ENCODE measurements at places on chromosomes 5 and 9. TPM values are rescaled to one million over a fixed set of nuclear protein-coding genes. Genes with fewer than 3 reads are reported as not detected.

DNA sequence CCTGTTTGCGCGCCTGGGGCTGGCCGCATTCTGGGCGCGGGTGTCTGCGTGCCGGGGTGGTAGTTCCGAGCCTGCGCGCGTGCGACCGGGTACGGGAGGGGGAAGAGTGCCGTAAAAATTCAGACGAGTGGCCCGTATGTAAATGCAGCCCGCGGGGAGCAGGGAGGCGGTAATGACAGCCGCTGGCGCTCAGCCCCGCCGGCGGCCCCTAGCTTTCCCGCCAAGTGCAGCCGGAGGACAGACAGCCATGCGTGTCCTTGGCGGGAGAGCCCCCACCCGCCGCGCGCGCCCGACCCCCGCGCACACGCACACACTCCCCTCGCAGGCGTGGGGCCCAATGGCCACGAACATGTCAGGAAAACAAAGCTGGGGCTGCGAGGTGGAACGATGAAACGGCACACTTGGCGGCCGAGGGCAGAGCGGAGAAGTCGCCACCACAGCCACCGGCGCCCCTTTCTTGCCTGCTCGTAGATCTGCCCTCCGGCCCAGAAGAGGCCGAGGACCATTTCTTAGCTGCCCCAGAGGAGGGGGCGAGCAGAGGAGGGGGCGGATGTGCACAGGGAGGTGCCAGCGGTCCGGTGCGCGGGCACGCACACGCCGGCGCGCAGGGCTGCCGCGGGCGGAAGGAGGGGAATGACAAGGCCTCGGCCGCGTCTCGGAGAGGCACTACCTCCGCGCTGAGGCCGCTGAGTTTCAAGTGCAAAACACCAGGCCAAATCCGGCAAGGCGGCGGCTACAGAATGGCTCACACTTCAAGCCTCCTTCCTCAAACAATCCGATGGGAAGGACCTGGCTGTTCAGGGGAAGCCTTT is 208.4 kb downstream of the MEF2C start:
- peaks cover 4% of the 10 kb centered on the region for H3K36me3 ChIP-seq
- H3K27ac ChIP-seq = no peak overlapping the region
- H3K4me3 ChIP-seq = peak overlapping the region; percentile 75
- peaks cover 31% of the 10 kb centered on the region for H3K4me1 ChIP-seq

DNA sequence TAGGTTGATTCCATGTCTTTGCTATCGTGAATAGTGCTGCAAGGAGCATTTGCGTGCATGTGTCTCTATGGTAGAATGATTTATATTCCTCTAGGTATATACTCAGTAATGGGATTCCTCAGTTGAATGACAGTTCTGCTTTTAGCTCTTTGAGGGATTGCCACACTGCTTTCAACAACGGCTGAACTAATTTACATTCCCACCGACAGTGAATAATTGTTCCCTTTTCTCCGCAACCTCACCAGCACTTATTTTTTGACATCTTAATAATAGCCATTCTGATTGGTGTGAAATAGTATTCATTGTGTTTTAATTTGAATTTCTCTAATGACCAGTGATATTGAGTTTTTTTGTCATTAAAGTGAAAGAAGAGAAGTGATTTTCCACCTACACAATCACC is 18.5 kb downstream of the IFNA5 start:
- no peak for DNase-seq
- H3K4me1 ChIP-seq = no peaks in the 10 kb centered on the region
- no peak overlapping the region for H3K27ac ChIP-seq
- H3K4me3 ChIP-seq = no peak overlapping the region

DNA sequence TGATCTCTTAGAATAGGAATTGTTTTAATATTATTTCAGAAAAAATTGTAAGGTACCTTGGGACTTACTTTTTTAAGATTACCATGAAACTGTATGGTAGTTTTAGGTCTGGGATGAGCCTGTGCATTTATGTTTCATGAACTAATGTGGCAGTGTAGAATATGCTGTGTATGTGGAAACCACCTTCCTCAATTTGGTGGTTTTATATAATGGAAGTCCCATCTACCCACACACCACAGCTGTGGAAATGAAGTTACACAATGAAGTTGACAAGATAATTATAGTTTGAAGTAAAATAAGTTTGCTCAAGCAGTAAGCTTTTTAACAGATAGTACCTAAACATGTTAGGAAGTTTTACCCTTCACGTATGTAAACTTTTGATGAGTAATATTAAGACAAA is 24.4 kb downstream of the WDR36 start:
- DNase-seq = no peak
- H3K4me3 ChIP-seq = no peak overlapping the region
- no peak overlapping the region for H3K27ac ChIP-seq

DNA sequence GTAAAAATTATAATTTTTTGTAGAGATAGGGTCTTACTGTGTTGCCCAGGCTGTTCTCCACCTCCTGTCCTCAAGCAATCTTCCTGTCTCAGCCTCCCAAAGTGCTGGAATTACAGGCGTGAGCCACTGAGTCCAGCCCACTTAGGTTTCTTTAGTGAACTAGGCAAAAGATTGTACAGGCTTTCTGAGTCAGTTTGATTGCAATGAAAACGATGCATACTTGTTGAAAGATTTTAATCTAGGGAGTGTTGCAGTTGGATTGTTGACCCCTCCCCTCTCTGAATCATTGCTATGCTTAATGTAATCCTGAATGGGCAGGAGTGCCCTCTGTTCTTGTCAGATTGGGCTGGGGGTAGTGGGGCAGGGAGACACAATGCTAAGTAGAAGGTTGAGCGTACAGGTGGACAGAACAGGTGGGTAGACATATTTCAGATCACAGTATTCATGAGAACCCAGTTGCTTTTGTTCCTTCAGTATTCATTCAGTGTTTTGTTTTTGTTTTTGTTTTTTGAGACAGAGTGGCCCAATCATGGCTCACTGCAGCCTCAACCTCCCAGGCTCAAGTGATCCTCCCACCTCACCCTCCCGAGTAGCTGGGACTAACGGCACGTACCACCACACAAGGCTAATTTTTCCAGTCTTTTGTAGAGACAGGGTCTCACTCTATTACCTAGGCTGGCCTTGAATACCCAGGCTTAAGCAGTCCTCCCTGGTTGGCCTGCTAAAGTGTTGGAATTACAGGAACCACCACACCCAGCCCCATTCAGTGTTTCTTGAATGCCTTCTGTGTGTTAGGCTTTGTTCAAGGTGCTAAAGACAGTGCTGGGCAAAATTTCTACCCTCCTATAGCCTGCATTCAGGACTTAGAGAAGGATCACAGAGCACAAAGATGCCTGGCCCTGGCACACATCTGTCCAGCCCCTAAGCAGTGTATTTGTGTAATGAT is 70.1 kb downstream of the KIAA1958 start:
- H3K27ac ChIP-seq = no peak overlapping the region
- no peak overlapping the region for H3K4me3 ChIP-seq
- no peak for DNase-seq
- H3K27me3 ChIP-seq = no peaks in the 10 kb centered on the region

Gene ANKRD18B
- total RNA-seq = 0.88 TPM

Gene IL5
- not detected for total RNA-seq

DNA sequence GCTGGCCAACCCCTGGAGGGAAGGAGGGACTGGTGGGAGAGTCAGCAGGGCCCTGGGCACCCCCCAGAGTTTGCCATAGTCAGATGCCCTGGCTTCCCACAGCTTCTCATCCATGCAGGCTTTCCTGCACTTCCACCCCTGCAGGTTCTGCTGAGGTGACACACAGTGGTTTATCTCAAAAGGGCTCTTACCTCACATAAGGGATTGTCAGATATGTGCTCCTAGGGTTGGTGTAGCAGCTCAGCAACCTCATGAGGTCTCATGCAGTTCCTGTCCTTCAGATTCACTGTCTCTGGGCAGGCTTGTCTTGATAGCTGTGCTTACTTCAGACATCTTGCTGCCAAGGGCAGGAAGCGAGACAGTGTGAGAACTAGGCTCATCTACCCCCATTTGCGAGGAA is 143.4 kb downstream of the KDM4C start:
- H3K27ac ChIP-seq = peak overlapping the region; percentile 0
- H3K4me1 ChIP-seq = peaks cover 28% of the 10 kb centered on the region
- no peak for DNase-seq
- no peak overlapping the region for H3K4me3 ChIP-seq
- H3K36me3 ChIP-seq = peaks cover 64% of the 10 kb centered on the region
- H3K27me3 ChIP-seq = no peaks in the 10 kb centered on the region

GRCh38 chr5:60497706-60498500 is 202.1 kb downstream of the DEPDC1B start:
- peaks cover 12% of the 10 kb centered on the region for H3K4me1 ChIP-seq
- no peaks in the 10 kb centered on the region for H3K36me3 ChIP-seq
- no peak overlapping the region for H3K4me3 ChIP-seq

- H3K4me3 ChIP-seq = no peak overlapping the region
- no peak for DNase-seq
- H3K4me1 ChIP-seq = no peaks in the 10 kb centered on the region
- no peak overlapping the region for H3K27ac ChIP-seq
- no peaks in the 10 kb centered on the region for H3K36me3 ChIP-seq
- no peaks in the 10 kb centered on the region for H3K27me3 ChIP-seq
Observed at GRCh38 chr9:26219961-26220360, 541.7 kb upstream of the TUSC1 start.

GRCh38 chr5:132621699-132622098 is 36.3 kb upstream of the IL13 start:
- H3K36me3 ChIP-seq = peaks cover 42% of the 10 kb centered on the region
- no peak overlapping the region for H3K27ac ChIP-seq
- no peak overlapping the region for H3K4me3 ChIP-seq
- DNase-seq = no peak
- H3K4me1 ChIP-seq = no peaks in the 10 kb centered on the region

DNA sequence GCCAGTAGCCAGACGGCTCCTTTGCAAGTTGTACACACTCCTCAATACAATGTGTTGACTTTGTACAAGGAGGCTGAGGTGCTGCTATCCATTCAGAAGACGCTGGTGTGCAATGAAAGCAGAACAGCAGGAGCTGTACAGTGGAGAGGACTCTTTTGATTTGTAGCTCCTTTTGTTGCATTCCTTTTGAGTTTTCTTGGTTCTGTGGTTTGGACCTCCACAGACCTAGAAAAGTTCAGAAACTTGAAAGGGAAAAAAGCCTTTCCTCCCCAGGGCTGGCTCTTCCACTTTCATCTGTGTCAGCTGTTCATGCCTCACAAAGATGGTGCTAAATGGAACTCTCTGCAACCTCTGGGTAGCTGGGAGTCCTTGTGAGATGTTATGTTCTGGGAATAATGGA is 117.4 kb downstream of the MAT2B start:
- H3K27ac ChIP-seq = no peak overlapping the region
- DNase-seq = no peak
- no peak overlapping the region for H3K4me3 ChIP-seq
- no peaks in the 10 kb centered on the region for H3K27me3 ChIP-seq
- no peaks in the 10 kb centered on the region for H3K36me3 ChIP-seq

Data from naive thymus-derived CD8-positive, alpha-beta T cell (primary cell).